ENCODE measurements at places on chromosomes 5 and 9.
A peak's percentile ranks its signal among the peaks of the same experiment; 100 is the strongest.

GRCh38 chr5:174272671-174273070 is 227.2 kb downstream of the NSG2 start:
- DNase-seq = no peak

- no peak for DNase-seq
Observed at GRCh38 chr9:136117291-136117915, 1.3 kb downstream of the TMEM250 start.

- peak; percentile 42 for DNase-seq
Observed at GRCh38 chr5:8458038-8458383, 589.1 kb downstream of the MTRR start.

- no peak for DNase-seq
Observed at GRCh38 chr9:109110329-109111021, 9.3 kb downstream of the TMEM245 start.

DNA sequence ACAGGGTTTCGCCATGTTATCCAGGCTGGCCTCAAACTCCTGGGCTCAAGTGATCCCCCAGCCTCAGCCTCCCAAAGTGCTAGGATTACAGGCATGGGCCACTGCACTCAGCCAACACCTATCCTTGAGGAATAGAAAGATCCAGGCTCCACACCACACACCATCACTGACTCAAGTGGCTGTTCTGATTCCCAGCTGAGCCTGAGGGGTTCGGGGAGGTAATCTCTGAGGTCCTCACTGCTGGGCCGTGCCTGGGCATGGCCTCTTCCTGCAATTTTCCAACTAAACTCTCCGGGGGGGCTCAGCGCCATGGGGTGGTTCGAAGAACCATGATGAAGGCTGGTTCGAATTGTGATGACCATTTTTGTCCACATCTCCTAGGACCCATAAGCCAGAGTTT is 31.0 kb upstream of the IL17B start:
- no peak for DNase-seq

- no peak for DNase-seq
Observed at GRCh38 chr9:36622121-36622520, 49.4 kb downstream of the MELK start.

DNA sequence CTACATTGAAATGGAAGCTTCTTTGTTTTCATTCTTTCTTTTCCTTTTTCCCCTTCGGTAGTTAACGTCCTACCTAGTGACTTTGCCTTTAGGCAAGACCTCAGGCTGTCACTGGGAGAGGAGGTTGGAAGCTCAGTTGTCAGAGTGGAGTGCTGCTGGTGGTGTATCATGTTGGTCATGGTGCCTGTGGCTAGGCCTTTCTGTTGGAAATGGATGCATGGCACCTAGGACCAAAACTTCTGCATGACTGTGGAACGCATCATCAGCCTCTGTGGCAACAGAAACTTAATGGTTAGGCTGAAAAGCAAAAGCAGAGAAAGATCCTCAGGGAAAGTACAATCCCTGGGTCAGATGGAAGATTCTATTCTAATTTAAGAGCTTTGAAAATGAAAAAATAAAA is 57.9 kb downstream of the OSTF1 start:
- no peak for DNase-seq

DNA sequence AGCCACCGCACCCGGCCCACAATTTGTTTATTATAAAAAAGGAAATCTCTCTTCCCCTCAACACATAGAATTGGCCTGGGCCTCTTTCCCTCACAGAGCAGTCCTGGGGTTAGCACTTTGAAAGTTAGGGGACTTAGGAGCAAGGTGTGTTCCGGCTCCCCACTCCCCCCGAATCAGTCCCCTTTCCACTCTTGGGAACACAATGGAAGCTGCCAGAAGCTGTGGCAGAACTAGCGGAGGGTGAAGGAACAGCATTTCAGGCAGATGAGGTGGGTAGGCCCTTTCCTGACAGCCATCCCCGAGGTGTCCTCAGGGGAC is 16.4 kb upstream of the C5orf47 start:
- no peak for DNase-seq

- peak; percentile 48 for DNase-seq
Observed at GRCh38 chr5:68962757-68963484, 130.9 kb upstream of the SLC30A5 start.

DNA sequence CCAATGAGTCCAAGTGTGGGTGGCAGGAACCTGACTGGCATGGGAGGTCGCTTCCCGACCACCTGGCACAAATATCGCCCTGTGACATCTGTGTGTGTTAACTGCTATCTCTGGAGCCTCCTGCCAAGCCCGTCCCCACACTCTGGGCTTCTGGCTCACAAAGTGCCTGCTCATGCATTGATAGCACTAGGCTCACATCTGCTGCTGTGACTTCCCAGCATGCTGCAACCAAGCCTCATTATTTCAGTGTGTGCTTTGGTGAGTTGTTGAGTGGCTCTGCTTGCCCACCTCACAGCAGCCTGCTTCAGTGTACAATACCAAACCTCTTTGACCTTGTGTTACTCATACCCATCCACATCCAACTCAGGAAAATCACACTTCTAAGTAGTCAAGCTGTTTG is 139.8 kb downstream of the APBA1 start:
- peak; percentile 84 for DNase-seq

- no peak for DNase-seq
Observed at GRCh38 chr9:111644195-111644772, 13.2 kb downstream of the DNAJC25 start.

- DNase-seq = no peak
Observed at GRCh38 chr9:94720846-94721549, 5.5 kb upstream of the AOPEP start.

DNA sequence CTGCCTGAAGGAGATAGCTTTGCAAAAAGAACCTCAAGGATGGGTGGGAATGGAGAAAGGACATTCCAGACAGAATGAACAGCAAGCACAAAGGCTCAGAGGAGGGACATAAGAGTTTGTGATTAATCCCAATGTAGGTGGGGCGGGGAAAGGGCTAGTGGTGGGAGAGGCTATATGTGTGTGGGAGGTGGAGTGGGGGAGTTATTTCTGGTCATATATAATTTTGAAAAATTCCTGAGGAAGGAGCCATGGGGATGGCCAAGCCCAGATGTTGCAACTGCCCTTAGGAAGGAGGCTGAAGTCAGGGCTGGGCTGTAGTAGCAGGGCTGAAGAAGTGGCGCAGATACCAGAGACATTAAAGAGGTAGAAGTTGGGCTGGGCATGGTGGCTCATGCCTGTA is 13.4 kb upstream of the CCL27 start:
- no peak for DNase-seq

DNA sequence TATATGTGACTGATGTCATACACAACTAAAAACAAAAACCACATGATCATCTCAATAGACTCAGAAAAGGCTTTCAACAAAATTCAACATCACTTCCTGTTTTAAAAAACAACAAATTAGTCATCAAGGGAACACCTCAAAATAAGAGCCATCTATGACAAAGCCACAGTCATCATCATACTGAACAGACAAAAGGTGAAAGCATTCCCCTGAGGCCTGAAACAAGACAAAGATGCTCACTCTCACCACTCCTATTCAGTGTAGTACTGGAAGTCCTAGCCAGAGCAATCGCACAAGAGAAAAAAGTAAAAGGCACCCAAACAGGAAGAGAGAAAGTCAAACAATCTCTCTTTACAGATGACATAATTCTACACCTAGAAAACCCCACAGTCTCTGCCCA is 893.5 kb upstream of the EDIL3 start:
- DNase-seq = no peak

GRCh38 chr5:142676318-142676717 is 9.6 kb downstream of the FGF1 start:
- DNase-seq = no peak

DNA sequence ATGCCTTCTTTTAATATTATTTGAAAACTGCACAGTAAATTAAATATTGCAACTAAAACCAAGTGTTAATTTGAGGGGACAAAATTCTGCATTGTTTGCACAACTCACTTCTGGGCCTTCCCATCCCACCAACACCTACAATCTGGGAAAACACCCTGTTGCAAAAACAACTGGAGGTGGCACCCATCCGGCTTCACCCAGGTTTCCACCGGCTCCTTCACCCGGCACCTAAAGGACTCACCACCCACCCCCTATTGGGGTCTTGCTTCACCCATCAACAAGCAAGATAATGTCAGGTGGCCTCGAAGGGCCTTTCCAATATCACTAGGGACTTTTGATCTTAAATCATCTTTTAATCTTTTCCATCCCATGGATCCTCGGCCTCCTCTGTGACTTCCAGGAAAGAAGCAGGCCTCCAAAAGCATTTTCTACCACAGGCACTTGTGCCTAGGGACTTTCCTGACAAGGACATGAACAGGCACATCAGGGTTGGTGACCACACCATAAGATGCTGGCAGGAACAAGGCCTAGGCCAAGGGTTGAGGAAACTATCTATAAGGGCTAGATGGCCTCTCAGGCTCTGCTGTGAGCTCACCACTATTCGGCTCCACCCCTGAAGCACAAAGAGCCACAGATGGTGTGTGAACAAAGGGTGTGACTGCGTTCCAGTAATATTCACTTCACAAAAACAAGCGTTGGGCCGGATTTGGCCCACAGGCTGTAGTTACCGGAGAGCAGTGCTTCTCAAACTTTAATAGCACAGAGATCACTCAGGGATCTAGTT is 205.1 kb downstream of the AUH start:
- DNase-seq = no peak

DNA sequence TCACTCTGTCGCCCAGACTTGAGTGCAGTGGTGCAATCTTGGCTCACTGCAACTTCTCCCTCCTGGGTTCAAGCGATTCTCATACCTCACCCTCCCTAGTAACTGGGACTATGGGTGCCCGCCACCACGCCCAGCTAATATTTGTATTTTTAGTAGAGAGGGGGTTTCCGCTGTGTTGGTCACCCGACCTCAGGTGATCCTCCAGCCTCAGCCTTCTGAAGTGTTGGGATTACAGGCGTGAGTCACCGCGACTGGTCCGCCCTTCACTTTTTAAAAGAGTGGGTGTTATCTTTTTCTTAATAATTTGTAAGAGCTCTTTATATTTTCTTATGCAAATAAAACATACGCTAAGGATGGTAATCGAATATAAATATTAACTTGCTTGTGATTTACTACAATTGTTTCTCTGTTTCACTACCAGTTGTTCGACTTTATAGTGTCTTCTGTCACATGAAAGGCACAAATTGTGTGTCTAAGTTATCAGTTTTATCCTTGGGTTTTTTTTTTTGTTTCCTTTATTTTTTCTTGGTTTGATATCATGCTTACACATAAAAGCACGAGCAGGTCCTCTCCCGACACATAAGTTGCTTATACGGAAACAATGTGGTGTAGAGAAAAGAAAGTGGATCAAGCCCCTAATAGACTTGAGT is 1.9 kb upstream of the GPBP1 start:
- DNase-seq = no peak

DNA sequence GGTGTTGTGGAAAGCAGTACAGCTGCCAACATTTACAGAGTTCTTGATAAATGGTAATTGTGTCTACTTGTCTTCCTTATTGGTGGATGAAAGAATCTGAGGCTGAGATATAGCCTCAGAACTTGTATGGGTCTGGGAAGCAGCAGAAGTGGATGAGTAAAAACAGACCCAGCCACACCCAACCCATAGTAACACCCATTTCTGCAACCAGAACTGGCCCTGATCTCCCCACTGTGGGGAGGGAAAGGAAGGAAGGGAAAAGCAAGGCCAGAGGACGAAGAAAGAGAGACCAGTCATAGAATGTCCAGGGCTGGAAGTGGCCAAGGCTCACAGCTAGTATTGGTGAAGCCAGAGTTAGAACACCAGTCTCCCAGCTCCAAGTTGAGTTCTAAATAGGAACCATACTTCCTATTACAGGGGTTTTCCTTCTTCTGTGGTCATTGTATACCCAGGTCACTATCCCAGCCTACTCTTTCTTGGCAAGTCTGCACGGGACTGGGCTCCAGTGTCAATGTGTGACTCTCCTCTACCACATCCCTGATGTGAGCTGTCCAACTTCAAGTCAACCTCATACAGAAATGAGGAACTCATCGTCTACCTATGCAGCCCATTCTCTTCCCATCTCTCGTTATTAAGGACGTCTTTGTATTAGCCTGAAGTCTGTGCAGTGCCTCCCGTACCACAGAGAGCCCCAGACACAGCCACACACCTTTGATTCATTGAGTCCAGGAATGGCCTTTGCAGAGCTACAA is 35.9 kb downstream of the ITK start:
- DNase-seq = no peak

GRCh38 chr9:86713470-86713869 is 233.8 kb downstream of the GAS1 start:
- DNase-seq = no peak

- no peak for DNase-seq
Observed at GRCh38 chr9:34686231-34686630, 4.8 kb downstream of the CCL19 start.

- DNase-seq = peak; percentile 77
Observed at GRCh38 chr5:65100911-65101631, 332.3 kb downstream of the CWC27 start.

- DNase-seq = no peak
Observed at GRCh38 chr5:150595466-150596031, 44.9 kb upstream of the SYNPO start.

DNA sequence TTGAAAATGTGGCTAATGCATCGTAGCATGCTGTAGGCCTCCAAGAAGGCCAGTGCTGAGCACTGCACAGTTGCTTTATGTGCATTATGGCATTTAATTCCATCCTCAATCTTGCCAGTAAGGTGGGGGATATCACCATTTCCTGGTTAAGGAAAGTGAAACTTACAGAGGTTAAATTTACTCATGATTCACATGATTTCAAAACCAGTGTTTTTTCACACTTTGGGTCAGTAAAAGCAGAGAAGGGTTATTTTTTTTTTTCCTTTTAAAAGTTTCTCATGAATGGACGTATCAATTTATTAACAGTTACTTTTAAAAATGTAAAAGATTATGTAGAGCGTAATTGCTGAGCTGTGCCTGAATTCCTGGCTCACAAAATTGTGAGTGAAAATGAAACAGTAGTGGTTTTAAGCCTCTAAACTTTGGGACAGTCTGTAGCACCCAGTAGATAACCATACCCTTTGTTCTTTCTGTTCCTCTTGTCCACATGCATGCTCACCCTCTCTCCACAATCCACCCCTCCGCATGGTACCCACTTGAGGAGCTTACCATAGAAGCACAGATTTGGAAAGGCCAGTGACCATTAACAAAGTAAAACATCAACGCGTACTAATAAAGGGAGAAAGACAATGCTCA is 21.2 kb downstream of the MAST4 start:
- no peak for DNase-seq

All from NCI-H345 (cell line).